ENCODE measurements at places on chromosomes 4 and X.

GRCh38 chrX:131216828-131217227 is 72.3 kb downstream of the IGSF1 start:
- no peak for DNase-seq

GRCh38 chrX:149877636-149878035 is 3.3 kb upstream of the MAGEA8 start:
- DNase-seq: peak; percentile 12

DNA sequence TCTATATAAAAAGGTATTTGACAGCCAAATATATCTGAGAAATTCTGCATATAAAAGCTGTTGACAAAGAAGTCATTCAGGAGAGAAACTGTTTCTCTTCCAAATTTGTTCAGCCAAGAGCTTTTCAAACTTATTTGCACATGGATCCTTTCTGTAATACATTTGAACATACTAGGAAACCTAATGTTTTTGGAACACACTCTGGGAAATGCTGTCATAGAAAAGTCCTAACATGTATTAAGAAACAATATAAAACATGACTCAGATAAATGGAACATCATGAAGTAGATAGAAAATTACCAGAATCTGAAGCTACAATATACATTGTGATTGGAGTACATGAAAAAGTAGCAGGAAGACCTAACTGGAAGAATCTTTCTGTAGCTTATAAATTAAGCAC is 781.5 kb upstream of the EPHA5 start:
- no peak for DNase-seq

DNA sequence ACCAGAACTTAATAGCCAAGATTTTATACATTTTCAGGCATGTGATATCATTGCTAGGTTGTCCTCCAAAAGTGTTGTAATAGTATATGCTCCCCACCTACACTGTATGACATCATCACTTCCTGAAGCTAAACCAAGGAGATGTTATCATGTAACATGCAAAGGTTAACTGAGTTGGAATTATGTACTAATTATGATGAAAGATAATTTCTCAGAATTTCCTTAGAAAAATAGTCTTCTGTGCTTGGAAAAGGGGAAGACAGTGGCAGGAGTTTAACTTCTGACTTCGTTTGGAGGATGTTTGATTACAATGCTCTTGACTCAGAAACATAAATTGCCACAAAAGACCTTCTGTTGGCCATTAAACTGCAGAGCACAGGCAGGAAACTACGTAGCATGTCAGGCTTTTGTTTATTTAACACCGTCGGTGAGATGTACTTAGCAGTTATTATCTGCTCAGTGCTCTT is 83.6 kb upstream of the GUCY1A1 start:
- peak; percentile 60 for DNase-seq

DNA sequence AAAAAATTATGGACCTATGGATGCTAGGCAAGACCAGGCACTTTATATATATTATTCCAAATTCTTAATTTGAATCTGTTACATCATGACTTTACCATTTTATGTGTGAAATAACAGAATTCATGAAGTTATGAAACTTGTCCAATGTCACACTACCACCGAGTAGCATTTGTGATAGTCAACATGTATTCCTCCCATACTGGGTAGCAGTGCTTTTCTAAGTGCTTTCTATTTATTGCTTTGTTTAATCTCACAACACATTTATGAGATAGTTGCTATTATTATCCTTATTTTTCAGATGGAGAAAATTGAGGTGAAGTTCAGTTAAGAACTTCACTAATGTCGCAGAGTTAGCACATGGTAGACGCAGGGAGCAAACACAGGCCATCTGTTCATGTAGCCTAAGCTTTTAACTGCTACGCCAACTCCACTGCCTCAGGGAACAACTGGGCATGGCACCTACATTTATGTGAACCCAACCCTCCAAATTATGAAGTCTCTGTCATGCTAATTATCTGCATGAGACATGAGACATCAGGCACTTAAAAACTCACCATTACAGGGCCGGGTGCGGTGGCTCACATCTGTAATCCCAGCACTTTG is 20.8 kb downstream of the GUCY1A1 start:
- no peak for DNase-seq

DNA sequence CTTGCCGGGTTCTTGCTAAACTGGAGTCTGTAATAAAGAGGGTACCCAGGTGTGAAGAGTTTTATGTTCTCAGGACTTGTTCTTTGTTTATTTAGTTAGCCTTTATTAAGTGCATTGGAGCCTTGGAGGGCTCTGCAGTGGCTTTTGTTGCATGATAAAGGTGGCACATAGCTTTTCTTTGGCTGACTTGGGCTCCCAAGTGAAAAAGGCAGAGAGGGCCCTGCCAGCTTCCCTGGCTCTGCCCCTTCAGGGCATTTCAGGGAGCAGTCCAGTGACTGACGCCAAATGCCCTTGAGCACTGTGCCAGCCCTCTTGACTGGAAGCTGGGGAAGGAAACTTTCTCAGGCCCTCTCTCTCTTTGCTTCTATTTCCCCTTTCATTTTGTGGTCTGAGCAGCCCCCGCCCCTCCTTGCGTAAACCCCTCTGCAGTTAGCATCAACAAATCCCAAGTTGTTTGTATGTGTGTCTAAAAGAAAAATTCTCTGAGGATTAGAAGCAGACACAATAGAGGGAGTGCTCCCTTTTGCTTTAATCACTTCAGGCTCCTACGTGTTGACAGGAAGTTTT is 152.2 kb downstream of the NHS start:
- no peak for DNase-seq

- peak; percentile 76 for DNase-seq
Observed at GRCh38 chrX:129663171-129663570, 8.4 kb upstream of the APLN start.

- DNase-seq: no peak
Observed at GRCh38 chrX:134002921-134003615, 17.7 kb upstream of the GPC3 start.

GRCh38 chr4:146134761-146135445 is 40.6 kb upstream of the LSM6 start:
- no peak for DNase-seq

DNA sequence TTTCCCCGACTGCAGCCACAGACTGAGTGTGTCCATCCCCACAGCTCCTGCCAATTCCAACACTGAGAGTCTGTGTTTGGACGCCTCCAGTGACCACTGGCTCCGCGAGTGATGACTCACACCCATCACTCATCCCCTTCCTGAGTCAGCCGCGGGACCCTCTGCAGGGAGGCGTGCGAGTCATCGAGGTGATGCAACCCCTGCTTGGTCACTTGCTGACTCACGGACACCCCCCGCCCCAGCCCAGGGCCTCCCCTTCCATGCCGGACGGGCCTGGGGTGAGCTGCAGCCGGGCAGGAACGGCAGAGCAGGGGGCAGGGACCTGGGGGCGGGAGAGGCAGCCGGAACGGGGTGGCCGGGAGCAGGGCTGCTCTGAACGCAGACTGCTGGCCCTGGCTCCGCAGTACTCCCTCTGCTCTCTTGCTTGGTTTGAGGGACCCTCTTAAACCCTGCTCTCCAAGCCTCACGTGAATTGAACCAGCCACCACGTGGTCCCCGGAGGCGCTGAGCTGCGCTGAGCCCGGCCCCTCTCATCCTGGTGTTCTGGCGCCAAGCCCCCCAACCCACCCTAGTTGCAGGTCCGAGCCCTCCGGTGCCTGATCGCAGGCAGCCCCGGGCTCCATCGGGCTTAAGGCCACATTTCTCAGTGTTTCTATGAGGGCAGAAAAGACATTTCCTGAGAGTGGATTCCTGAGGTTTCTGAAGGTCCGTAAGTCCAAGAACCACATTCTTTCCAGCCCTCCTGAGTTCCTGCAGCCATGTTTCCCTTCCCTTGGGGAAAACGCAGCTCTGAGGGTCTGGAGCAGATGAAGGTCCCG is 32.4 kb downstream of the FGFRL1 start:
- DNase-seq: peak; percentile 100

DNA sequence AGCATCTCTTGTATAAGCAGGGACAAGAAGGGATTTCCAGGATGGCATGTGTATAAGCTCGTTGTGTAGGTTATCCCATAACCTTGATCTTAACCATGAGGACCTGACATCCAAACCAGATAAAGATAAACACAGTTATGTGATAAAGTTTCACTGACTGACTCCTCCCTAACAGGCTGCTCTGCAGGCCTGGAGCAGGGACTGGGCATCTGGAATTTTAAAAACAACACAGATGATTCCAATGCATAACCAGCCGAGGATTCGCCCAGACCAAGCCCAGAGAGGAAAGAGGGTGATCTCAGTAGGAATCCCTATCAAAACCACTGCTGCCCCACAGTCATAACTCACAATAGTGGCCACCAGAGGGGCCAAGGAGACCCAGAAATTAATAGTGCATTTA is 22.7 kb downstream of the KLF3 start:
- no peak for DNase-seq

DNA sequence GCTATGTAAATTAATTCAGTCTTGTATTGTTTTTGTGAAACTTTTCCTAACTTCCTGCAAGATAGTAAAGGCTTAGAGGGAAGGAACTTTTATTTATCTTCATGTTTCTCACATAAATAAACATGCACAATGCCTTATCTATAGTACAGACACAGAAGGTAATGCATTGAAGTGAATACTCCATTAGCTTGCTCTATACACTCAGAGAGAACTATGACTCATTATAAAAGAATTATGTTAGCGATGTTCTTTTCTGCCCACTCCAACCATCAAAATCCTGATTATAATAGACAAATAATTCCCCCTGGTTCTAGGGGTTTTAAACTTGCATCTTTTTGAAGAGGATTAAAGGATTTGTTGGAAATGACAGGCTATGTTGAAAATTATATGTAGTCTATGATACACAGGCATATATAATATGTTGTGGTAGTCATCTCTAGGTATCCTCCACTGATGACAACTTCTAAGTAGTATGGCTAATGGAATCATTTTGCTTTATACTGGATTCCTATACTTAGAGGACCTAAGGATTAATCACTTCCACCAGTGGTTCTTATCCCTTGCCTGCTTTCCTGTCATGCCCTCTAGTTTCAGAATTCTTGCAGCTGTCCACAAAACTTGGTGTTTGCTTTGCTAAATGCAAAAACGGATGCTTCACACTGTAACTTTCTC is 115.7 kb downstream of the NDST4 start:
- DNase-seq: peak; percentile 17

DNA sequence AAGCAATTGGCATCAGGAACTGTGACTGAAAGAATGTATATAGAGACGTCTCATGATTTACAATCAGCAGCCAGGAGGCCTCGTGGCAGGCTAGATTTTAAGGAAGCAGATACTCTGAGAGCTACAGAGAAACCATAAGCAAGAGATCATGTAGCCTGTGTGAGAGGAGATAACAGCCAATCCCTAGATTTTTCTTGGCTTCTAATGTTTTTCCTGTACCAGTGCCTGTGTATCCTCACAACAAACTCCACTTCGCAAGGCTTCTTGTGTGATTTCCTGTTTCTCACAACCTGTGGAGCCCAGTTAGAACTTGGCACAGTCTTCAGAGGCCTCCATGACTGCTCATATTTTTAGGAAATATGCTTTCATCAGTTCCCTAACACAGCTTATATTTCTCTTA is 147.9 kb downstream of the PTCHD1 start:
- DNase-seq: no peak

- no peak for DNase-seq
Observed at GRCh38 chr4:52005604-52006273, 14.4 kb downstream of the LRRC66 start.

GRCh38 chrX:121641560-121641959 is 594.1 kb downstream of the GLUD2 start:
- DNase-seq: peak; percentile 77

DNA sequence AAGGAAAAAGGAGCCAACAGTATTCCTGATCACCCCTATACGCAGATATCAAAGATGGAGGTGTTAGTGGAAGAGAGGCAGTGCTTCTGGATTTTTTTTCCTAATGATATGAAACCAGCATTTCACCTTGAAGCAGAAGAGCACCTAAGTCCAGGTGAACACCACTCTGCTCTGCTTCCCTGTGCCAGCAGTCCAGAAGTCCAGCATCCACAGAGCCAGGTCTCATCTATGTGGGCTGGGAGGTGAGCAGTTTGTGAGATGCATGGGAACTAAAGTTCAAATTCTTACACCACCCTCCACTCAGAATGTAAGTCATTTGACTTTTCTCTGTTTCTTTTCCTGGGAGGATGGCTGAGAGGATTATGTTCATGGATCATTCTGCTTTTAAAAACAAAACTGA is 202.6 kb downstream of the RELL1 start:
- DNase-seq: no peak

GRCh38 chrX:19272452-19272851 is 71.3 kb upstream of the PDHA1 start:
- peak; percentile 39 for DNase-seq

DNA sequence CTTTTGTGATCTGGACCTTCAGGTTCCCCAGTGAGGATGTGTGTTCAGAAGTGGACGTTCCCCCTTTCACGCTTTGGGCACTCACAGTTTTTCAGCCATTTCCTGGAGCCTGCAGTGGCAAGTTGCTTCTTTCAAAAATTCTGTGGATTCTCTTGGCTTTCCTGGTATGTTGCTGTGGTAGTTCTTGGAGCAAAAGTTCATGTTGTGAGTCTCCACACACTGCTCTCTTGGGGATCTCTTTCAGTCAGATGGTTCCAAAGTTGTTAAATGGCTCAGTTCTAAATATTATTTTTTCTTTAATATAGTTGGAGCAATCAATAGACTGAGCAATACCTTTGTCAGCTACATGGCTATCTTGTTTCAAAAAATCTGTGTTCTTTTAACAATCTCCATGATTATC is 28.5 kb upstream of the BANK1 start:
- DNase-seq: peak; percentile 31

GRCh38 chrX:10453945-10454344 is 166.4 kb downstream of the MID1 start:
- no peak for DNase-seq

DNA sequence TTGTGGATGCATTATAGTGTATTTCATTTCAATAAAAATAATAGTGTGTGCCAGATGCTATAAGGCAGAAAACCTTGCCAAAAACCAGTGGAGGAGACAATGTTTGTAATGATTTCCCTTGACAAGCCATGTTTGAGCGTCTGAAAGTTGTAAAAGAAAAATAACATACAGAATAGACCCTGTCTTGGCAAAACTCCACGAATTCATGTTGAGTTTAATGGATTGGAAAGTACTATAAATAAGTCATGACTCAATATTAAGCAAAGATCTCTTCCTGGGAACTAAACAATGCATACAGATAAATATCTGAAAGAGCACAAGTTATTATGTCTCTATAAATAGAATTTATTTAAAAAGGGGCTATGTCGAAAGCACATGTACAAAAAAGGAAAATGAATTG is 543.5 kb downstream of the GABRG1 start:
- no peak for DNase-seq

GRCh38 chrX:68433981-68434299 is 645 bp upstream of the OPHN1 start:
- no peak for DNase-seq

DNA sequence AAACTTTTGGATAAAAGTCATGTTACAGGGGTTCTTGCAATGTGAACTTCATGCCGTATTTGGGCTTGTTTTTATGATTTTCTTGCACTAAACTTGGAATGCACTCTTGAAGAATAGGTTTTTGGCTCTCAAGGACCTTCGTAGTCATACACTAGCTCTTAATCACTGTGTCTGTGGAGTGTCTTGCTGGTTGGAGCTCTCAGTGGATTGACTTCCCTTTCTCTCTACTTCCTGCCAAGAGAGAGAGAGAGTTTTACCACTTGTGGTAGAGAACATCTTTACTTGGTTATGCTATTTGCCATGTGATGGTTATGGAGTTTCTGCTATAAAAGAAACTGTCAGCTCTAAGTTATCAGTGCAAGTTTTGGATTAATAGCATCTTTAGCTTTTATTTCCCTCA is 112.4 kb downstream of the BMPR1B start:
- peak; percentile 45 for DNase-seq

- peak; percentile 3 for DNase-seq
Observed at GRCh38 chr4:62324215-62324614, 1124.1 kb downstream of the ADGRL3 start.
